ENCODE measurements at places on chromosomes 5 and 9.

DNA sequence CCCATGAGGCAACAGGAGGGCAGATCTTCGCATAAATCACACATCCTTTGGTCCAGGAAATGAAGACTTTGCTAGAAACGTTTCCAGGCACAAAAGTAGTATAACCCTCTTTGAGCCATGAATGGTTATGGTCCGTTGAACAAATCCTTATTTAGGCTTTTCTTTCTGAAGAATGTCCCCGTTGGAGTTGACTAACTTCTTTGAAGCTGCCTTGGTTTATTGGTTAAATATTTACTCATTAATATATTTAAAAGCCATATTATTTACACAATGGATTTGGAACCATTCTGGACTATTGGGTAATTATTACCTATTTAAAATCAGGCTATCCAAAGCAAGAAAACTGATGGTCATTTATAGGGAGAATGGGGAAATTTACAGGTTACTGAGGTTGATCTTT is 347.6 kb upstream of the SLC30A5 start:
- DNase-seq = no peak

- DNase-seq = no peak
Observed at GRCh38 chr5:91382530-91383026, 539 bp downstream of the ARRDC3 start.

DNA sequence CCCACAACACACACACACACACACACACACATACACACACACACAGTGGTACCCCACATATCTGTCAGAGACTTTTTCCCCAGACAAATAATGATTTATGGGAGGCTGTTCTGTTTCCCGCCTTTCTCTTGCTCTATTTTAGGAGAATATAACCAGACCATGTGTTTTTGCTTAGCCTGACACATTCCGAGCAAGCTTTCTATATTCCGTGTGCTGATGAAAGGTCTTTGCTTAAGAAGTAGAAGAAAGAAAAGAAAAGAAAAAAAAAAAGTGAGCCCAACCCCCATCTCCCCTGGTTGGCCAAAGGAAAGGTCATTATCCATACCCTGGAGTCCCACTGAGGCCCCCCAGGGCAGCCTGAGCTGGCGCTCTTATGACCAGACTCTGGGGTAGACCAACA is 338.6 kb downstream of the SLIT3 start:
- no peak for DNase-seq

DNA sequence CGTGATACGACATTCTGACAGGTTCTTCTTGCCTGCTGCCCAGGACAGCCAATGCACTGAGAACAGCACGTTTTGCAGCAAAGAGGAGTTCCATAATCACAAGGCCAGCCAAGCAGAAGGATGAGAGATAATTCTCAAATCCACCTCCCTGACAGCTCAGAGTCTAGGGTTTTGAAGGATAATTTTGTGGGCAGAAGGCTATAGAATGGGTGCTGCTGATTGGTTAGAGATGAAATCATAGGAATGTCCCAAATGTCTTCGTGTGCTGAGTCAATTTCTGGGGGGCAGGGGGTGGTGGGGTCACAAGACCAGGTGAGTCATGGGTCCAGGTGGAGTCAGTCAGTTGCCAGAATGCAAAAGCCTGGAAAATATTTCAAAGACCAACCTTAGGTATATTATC is 175.5 kb upstream of the SLC30A5 start:
- no peak for DNase-seq

GRCh38 chr5:61637566-61637965 is 305.5 kb downstream of the ZSWIM6 start:
- no peak for DNase-seq

DNA sequence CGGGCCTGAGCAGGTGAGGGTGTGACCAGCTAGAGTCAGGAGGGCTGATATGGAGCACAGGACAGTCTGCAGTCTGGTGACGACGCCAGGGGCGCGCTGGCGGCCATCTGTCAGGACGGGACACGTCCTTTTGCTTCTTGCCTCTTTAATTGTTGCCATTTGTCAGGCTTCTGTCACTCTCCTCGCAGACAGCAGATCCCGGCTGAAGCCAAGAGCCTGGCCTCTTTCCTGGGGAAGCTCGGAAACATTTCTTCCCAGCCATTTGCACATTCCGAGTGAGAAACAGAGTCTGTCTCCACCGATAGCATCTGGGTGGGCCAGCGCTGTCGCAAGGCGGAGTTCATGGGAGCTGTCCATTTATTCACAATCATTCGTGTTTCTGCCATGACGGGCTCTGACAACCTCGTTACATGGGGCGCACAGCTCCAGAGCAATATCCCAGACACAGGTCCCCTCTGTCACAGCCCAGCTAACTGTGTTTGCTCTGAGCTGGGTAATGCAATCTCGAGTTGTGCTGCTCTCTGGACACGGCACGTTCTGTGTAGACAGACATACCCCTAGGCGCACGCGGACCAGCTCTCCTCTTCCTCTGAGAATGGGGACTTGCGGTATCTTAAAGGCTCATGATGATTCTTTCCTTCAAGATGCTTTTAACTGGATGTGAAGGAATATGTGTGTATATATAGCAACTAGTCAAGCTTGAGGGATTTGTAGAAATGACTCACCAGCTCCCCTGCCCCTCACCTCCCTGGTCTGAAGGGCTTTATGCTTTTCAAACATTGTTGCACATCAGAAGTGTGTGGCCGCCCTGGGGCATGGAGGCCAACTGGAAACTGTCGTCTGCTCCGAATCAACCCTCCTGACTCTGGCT is 105.3 kb upstream of the FCN2 start:
- DNase-seq = no peak

DNA sequence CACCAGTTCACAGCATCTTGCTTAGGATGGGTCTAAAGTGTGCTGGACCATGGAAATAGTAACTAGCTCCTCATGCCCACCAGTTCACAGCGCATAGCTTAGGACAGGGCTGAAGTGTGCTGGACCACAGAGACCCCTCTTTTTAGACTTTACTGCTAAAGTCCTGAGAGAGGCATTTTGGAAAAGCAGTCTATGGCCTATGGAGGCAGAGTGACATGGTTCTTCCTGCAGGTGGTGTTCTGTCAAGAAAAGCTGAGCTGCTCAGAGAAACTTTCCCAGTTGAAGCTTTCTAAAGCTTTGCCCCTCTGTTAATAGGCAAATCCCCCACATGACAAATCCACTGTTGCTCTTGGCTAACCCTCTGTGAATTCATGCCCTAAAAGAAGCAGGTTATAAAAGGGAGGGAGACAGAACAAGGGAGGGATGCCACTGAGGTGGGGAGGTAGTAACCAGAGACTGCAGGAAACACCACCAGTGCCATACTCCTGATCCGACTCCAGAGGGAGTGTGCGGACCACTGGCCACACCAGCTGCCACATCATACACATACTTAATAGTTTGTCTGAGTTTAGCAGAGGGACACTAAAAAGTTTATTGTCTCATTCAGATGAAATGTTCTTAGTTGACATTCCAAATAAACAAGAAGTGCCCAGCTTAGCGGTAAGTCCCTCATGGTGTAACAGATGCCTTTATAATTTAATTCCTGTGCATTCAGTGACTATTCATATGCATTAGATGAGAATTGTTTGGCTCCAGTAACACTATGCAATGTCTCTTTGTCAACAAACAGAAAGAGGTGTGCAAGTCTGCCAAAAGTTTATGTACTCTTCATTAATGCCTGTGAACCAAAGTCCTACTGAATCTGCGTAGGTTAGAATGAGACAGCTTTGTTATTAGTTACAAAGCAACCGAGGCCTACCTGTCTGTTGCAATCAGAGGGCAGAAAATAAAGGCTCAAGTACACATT is 236.2 kb upstream of the NFIL3 start:
- DNase-seq = no peak

DNA sequence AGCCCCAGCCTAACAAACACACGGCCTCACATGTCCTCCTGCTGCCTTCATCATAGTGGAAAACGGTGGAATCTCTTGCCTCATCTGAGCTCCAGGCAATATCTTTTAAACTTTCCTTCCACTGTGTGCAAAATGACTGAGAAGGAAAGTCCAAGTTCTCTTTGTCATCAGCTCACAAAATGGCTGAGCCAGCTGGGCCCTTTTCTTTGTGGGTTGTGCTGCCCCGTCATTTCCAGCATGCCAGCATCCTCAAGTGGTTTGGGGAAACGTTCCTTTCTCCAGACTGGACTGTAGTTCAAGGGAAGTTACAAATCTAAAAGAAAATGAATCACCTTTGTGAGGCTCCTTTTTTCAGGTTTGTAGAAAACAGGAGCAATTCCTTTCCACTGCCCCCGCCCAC is 171.1 kb upstream of the FSTL4 start:
- no peak for DNase-seq

DNA sequence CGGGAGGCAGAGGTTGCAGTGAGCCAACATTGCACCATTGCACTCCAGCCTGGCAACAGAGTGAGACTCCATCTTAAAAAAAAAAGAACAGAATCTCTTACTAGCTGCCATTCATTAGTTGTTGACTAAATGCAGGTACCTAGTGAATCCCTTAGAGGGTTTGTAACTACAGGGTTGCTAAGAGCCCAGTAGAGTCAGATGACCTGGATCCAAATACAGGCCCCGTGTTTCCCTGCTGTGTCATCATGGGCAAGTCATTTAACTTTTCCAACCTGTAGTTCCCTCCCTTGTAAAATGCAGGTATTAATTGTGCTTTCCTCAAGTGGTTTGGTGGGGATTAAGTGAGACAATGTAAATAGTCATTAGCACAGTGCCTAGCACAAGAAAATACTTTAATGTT is 32.8 kb downstream of the PLAC8L1 start:
- no peak for DNase-seq

DNA sequence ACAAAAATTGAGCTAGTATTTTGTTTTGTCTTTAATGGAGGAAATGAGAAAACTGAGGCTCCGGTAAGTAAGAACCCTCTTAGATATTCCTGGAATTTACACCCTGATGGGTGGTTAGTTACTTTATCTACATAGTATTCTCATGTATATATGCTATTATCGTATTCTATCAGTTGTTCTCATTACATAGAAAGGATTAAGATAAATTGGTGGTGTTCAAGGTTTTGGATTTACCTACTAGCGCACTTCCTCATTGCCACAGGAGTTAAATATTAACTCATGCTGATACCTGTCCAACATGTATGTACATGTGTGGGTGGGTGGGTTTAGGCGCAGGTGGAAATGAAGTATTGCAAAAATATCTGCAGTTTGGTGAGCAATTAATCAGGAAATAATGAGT is 61.1 kb upstream of the IFNE start:
- no peak for DNase-seq

GRCh38 chr5:132030610-132031009 is 19.2 kb upstream of the ACSL6 start:
- DNase-seq = no peak

DNA sequence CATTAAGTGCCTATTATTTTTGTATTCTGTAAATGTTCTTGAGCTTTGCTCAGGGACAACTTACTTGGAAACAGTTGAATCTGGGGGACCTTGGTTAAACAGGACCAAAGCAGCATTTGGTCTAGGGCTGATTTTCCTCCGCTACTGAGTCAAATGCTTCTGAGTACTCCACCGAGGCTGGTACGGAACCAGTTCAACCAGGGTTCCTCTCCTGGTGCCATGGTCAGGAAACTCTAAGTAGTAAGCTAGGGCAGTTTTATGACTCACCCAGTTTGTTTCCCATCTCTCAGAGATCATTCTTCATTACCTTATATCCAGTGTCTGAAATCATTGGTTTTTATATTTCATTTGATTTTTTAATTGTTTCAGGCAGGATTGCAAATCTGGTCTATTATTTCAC is 111.9 kb upstream of the TNFAIP8 start:
- no peak for DNase-seq

DNA sequence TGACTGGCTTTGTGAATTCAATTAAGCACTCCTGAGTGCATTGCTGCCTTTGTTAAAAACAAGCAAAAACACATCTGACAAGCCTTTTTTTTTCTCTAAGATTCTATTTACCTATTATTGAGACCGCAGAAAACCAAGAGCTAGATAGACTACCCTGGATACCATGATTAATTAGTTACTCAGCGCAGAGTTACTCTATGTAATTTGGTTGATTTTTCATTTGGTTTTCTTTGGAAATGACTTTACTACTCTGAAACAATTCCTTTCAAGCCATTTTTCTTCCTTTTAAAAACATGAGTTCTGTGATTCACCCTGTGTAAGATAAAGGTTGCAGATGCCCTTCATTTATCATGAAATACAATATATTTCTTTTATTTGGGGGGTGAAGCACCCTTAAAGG is 421.6 kb upstream of the PIK3R1 start:
- no peak for DNase-seq

- no peak for DNase-seq
Observed at GRCh38 chr9:132828201-132828770, 49.8 kb downstream of the AK8 start.

- DNase-seq = no peak
Observed at GRCh38 chr5:142287096-142287972, 37.5 kb downstream of the SPRY4 start.

DNA sequence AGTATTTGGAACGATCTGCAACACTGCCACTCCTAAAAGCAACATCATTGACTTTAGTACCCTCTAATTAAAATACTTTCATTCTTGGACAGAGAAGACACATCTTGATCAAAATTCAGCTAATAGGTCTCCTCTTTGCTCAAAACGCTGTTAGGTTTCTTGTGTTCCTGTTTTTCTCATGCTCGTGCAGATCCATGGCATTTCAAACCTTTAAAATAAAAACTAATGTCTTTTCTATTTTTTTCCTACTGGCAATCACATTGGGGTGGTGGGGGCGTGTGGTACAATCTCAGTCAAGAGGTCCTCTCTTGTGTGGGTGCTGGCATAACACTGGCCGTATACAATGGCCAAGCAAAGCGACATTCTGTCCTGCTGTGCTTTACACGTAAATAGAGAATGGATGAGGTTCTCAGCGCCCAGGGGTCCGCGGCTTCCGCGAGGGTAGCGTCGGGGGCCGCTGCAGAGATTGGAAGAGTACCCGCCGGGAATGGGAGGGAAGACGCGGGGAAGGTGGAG is 315 bp upstream of the GPR150 start:
- DNase-seq = no peak

- DNase-seq = no peak
Observed at GRCh38 chr5:58182287-58182841, 277.5 kb downstream of the PLK2 start.

- no peak for DNase-seq
Observed at GRCh38 chr5:162769019-162769418, 668.4 kb upstream of the CCNG1 start.

DNA sequence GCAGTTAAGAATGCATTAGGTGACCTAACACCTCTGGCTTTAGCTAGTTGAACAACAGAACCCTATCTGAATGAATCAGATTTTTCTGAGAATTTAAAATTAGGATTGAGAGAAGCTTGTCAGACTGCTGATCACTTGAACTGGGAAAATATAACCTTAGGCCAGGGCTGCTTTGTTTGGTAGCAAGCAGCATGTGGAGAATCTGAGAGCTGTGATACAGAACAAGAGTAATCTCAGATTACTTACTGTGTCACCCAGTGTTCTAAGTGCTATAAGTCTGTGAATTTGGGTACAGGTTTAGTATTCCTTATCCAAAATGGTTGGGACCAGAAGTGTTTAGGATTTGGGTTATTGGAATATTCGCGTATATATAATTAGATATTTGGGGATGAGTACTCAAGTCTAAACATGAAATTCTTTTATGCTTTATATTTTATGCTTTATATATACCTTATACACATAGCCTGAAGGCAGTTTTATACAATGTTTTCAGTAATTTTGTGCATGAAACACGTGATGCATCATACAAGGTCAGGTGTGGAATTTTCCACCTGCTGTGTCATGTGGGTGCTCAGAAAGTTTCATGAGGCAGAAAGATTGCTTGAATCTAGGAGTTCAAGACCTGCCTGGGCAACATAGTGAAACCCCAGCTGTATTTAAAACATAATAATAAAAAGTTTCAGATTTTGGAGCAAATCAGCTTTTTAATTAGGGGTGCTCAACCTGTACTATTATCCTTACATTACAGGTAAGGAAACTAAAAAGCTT is 8.3 kb upstream of the CHD1 start:
- no peak for DNase-seq

- no peak for DNase-seq
Observed at GRCh38 chr9:107810461-107810961, 320.9 kb upstream of the KLF4 start.
